Activated CD4-positive, alpha-beta T cell treated with anti-CD3 and anti-CD28 coated beads for 48 hours (primary cell): ENCODE measurements at places on chromosomes 6 and 20.
A peak's percentile ranks its signal among the peaks of the same experiment; 100 is the strongest.

DNA sequence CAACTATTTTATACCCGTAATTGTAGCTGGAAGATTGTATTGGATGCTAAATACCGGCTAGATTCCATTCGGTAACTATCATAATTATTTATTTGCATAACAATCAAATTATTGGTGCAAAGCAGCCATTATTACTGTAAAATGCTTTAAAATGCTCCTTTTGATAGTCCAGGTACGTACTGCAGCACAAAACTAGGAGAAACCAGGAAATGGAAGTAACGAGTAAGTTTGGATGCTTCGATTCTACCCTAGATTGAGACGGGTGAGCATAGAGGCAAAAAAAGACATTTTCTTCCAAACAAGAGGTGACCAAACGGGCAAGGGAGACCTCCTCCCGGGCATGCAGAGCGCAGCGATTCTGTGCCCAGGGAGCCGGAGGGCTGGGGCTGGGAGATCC is 469 bp upstream of the XRN2 start:
- no peak for DNase-seq

GRCh38 chr6:157323255-157323965 is at the start of gene TMEM242:
TMEM242 (minus strand) TSS chr6:157323519; CDS start chr6:157323499, 20 bp downstream.
- peak; percentile 93 for DNase-seq

DNA sequence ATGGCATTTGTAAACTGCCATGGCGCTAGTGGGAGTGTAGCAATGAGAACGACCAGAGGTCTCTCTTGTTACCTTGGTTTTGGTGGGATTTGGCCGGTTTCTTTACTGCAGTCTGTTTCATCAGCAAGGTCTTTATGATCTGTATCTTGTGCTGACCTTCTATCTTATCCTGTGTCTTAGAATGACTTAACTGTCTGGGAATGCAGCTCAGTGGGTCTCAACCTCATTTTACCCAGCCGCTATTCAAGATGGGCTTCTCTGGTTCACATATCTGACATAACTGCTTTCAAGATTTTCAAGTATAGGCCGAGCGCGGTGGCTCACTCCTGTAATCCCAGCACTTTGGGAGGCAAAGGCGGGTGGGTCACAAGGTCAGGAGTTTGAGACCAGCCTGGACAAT is 1.9 kb upstream of the SFT2D1 start:
- no peak for DNase-seq

GRCh38 chr6:23414051-23414445 is 712.0 kb upstream of the NRSN1 start:
- no peak for DNase-seq

GRCh38 chr6:101513181-101513580 is 119.7 kb downstream of the GRIK2 start:
- DNase-seq = no peak

- DNase-seq = peak; percentile 44
Observed at GRCh38 chr6:111871725-111872400, 1.4 kb downstream of the FYN start.

DNA sequence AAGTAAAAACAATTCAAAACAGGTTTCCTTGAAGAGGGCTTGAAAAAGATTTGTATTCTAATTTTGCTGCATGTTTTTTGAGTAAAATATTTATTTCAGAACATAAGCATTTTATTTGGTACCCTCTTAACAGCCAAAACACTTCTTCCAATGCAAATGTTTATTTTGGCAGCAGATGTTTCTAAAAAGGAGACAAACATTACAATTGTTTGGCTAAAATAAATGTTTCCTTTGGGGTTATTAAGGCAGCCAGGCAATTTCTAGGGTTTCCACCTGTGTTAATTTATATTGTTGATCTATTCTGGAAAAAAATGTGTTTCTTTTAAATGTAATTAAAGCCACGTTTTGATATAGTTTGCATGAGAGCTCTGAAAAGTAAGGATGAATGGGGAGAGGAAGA is 56.6 kb downstream of the ARID1B start:
- DNase-seq = no peak

- no peak for DNase-seq
Observed at GRCh38 chr20:63681609-63682142, 14.8 kb upstream of the TNFRSF6B start.

GRCh38 chr6:89042664-89043063 is 37.9 kb upstream of the PNRC1 start:
- DNase-seq = no peak

DNA sequence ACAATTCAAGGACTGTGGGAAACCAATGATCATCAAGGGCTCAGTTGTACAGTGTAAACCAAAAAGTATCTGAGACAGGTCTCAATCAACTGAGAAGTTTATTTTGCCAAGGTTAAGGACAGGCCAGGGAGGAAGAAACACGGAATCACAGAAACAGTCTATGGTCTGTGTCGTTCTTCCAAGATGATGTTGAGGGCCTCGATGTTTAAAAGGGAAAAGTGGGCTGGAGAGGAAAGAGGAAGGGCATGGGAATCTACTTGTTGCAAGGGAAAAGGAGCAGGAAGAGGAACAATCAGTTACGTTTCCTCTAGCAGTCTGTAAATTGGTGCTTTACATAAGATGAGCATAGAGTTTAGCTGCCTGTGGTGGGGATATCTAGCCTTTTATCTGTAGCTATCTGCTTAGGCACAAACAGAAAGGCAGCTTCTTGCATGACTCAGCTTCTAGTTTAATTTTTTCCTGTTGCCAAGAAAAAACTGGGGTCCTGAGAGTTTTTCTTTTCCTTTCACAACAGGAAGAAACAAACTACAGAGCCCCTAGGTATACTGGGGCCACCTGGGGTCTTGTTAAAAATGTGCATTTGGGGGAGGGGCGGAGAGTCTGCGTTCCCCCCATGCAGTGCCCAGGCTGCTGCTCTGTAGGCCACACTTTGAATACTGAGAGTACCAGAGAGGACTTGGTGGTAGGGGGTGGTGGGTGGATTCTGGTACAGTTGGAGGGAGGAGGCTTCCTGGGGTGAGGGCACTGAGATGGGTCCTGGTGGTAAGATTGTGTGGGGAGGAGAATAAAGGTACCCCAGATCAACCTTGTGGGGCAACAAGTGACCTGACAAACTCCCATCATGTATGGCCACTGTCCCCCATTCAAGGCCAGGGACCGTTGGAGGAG is 35.3 kb upstream of the EZR start:
- peak; percentile 20 for DNase-seq

DNA sequence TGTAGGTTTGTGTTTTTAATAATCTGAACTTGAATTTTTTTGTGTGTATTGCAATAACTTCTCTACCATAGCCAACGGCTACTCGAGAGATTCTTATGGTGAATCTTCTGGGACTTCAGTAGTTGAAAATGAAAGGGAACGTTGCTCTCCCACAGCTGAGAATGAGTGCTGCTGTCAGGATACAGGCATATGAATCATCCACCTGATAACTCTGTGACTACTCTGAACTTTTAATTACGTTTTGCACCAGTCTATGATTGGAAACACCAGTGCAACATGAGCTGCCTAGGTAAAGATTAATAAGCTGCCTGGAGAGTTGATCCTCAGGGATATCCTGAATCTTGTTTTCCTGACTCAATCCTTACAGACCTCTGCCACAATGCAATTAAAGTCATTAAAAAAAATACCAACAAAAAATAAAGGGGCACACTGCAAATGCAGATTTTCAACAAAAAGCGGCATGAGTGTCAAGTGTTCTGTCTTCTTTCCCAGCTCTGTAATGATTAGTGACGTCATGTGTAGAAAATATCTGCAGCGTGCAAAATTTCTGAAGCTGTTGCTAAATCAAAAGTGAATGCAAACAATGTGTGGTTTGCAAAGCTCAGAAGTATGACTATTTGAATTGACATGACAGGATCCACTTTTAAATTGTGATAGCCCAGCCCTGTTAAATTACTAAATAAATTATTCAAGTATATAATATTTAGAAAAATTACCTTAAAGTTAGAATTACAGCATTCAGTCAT is 432.2 kb downstream of the HTR1B start:
- DNase-seq = no peak

GRCh38 chr6:28810659-28811053 is 113.1 kb downstream of the TRIM27 start:
- no peak for DNase-seq

- no peak for DNase-seq
Observed at GRCh38 chr6:135936606-135937005, 85.1 kb downstream of the PDE7B start.

- DNase-seq = no peak
Observed at GRCh38 chr6:116450769-116451740, 10.1 kb upstream of the CALHM6 start.

- no peak for DNase-seq
Observed at GRCh38 chr20:24870881-24871280, 78.2 kb upstream of the CST7 start.

- no peak for DNase-seq
Observed at GRCh38 chr6:64085126-64085525, 449.5 kb downstream of the PHF3 start.

DNA sequence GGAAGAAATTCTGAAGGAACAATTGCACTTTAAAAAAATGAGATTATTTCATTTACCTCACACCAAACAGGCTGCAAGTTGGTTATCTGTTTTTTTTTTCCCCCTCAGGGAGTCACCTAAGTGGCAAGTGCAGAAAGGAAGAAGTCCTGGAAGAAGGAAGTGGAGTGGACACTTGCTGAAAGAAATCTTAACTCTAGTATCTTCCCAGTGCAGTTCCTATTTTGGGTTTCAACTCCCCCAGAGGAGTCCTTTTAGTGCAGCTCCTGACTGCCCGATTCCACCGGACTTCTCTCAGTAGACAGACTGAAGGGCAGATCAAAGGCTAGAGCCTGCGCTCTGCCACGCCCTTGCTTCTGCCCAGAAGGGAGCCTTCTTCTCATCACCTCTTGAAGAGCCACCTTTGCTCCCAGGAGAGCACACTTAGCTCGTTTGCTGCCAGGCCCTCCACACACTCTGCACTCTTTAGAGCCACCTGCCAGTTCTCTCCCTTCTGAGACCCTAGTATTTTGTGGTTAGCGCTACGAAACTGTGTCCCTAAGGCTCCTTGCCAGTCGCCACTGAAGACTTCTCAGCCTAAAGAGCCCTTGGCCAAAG is 4.9 kb downstream of the MTCL3 start:
- DNase-seq = no peak

DNA sequence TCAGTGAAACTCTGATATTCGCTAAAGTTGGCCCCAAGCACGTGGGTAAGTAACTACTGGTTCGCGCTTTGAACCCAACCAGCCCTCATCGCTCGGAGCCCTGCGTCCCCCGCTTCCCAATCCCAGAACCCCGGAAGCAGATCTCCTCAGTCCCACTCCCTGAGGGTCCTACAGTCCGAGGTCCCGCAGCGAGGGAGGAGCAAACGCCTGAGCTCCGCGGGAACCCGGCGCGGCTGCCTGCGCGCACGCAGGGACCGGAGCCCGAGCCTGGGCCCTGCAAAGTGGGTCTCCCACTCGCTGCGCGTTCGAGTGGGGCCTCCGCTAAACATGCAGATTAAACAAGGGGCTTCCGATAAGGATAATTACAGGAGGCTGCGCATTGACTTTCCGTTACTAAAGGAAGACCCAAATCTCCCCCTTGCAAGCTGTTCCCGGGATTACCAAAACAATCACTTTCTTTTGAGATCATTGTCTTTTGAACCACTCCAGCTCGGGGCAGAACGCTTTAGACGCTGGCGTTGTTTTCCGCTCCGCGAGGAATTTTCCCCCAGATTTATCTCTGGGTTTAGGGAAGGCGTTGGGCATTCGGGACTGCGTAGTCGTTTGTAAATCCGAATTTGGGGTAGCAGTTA is 1.3 kb upstream of the VSX1 start:
- no peak for DNase-seq

DNA sequence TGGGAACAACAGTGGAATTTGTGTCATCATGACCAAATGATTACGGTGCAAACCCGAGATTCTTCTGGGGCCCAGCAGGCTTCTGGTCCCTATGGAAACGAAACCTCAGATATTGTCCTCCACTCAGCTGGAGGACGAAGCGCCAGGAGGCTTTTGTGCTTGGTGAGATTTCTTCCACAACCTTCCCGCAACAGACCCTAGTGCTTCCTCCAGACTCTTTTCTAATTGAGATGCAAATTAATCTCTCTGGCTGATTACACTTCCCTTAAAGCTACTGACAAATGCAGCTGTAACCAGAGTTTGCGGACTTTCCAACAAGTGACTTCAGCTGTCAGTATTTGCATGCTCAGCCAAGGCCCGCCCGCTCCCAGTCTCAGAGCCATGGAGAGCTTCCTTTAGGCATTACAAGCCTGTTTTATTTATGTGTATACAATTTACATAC is 96.0 kb downstream of the INSM1 start:
- DNase-seq = no peak

DNA sequence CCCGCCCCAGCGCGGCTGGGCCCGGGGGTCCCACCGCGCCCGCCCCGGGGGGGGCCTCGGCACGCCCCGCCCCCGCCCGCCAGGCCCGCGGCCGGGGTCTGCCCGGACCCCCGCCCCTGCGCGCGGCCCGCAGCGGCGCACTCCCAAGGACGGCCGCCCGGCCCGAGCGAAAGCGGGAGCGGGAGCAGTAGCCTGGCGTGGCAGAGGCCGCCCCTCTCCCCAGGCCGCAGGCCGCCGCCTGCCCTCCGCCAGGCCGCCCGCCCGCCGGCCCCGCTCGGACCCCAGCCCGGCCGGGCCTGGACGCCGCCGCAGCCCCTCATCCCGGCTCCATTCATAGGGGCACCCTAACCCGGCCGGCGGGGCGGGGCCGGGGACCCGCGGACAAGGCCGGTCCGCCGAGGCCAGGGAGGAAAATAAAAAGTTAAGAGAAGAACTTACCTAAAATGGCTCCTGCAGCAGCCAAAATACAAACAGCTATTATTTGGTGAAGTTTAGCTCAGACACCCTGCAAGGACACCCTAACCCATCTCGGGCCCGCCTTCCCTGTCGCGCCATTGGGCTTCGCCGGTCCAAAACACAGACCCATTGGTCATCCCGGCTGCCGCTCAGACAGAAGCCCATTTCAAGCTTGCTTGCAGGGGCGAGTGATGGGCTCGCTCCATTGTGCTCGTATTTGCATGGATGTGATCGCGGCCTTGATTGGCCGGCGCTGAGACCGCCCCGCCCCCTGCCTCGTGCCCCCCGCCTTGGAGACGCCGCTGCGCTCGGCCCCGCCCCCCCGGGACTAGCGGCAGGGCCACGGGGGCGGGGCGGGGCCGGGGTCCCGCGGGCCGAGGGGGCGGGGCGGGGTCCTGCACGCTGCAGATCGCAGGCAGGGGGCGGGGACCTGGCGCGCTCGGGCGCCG is at the start of gene CHD6:
TSS of gene CHD6 (minus strand) at position 476 of the 905 bp plus-strand sequence. CDS start 67,040 bp downstream, outside the sequence.
- peak; percentile 100 for DNase-seq

- DNase-seq = no peak
Observed at GRCh38 chr20:44587035-44587980, 4.9 kb downstream of the PKIG start.

DNA sequence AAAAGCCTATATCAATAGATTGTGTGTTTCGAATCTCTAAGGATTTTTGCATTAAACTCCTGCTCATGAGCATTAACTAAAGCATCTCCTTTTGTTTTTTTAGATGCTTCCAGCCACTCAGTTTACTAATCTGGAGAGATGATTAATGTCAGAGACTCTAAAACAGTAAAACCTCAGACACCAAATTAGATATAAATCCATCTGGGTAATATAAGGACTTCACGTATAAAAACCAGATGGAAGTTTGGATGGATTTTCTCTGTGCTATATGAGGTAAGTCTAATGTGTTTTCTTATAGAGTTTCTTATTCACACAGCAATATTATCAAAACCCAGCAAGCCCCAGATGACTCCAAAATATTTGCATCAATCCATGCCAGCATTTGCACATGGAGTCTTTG is 137.2 kb downstream of the SYNE1 start:
- DNase-seq = no peak
